ENCODE measurements at places on chromosomes 5 and 9. TPM values are rescaled to one million over a fixed set of nuclear protein-coding genes. Genes with fewer than 3 reads are reported as not detected.

DNA sequence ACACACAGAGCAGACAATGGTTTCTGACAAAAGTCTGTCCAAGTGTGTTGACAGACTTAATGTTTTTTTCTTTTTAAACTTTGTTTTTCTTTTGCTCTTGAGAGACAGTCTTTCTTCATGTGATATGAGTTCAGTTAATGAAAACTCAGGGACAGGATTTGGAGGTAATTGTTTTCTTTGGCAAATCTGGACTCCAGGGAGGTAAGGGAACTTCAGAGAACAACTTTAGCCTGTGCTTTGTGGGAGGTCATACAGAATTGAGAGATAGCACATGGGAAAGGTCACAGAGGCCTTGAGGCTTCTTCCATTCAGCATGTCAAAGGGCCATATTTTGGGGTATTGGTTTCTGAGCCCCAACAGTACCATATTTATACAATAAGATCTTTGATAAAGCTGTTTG lies 9.3 kb downstream of the C9orf153 start:
- no peaks in the 10 kb centered on the region for H3K27me3 ChIP-seq
- H3K4me3 ChIP-seq, result no peak overlapping the region
- DNase-seq, result no peak
- H3K36me3 ChIP-seq, result peaks cover 9% of the 10 kb centered on the region
- H3K27ac ChIP-seq, result no peak overlapping the region

- H3K4me3 ChIP-seq, result no peak overlapping the region
- peaks cover 17% of the 10 kb centered on the region for H3K4me1 ChIP-seq
- H3K36me3 ChIP-seq, result no peaks in the 10 kb centered on the region
Measured at GRCh38 chr9:14529054-14529453, 164.2 kb downstream of the ZDHHC21 start.

GRCh38 chr5:956941-957747 lies 51.5 kb upstream of the NKD2 start:
- peak; percentile 7 for DNase-seq
- H3K27ac ChIP-seq, result no peak overlapping the region
- no peaks in the 10 kb centered on the region for H3K36me3 ChIP-seq
- H3K4me1 ChIP-seq, result peaks cover 6% of the 10 kb centered on the region

DNA sequence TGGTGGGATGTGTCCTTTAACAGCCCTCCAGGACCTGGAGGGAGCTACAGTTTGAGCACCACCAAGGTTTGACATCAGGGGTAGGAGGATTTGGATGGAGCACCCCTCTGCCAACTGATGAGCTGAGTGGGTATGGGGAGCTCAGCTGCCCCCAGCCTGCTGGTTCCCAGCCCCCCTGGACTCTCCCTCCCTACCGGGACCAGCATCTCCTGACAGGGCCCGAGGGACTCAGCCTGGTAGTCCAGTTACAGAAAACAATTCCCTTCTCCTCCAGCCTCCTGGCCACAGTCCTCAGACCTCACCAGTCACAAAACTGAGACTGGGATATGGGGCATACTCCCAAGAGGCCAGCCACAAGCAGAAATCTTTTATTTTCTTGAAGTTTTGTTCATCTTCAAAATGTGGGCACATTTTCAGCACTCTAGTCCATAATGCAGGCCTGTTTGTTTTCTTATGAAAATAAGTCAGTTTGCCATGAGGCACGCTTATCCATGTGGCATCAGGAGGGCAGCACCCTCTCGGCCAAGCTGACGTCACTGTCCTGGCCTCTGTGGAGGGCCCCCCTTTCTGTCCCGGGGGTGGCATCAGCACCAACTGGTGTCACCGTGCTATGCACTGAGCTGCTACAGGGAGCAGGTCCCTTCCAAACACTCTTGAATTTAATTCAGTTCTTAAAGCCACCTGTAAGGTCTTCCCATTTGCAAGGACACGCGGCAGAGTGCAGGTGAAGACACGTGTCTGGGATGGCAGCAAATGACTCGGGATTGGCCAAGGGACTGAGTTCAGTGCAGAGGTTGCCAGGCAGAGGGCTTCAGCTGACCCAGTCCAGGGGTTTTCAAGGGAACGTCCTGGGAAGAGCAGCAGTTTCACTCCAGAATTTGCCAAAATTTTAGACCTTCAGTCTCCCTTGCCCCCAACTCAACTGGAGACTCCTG lies 187.6 kb downstream of the GADD45G start:
- no peaks in the 10 kb centered on the region for H3K36me3 ChIP-seq
- no peak overlapping the region for H3K27ac ChIP-seq
- H3K4me3 ChIP-seq, result no peak overlapping the region
- H3K4me1 ChIP-seq, result peaks cover 9% of the 10 kb centered on the region
- DNase-seq, result no peak

GRCh38 chr5:61177716-61178115 lies 15.4 kb upstream of the SMIM15 start:
- no peaks in the 10 kb centered on the region for H3K27me3 ChIP-seq
- H3K36me3 ChIP-seq, result no peaks in the 10 kb centered on the region
- H3K4me1 ChIP-seq, result no peaks in the 10 kb centered on the region
- H3K27ac ChIP-seq, result no peak overlapping the region
- no peak overlapping the region for H3K4me3 ChIP-seq

DNA sequence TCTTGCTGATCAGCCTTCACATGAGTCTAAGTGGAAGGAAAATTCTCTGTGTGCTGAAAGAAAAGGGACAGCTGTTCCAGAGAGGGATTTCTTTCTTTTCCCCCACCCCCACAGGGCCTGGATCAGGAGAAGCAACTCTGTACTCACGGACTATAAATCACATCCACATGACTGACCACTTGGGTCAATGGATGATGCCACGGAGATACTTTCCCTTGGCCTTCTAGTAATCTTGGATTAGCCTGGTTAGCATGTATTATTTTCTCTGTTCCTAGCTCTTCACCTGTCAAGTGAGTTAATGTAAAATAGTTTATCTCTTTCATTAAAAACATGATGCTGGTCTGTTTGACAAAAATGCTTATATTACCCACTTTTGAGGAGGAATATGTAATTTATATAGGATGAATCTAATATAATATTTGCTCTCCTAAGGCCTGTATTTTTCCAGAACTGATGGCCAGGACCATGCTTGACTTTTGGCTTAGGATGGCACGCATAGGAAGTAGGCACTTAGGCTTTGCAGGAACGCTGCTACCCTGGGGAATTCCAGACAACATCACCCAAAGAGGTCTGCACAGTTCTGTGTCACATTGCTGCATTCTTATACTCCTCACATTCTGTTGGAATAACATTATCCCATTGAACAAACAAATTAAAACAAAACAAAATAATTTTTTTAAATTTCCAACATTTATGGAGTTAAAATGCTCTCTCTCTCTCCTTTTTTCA lies 892.1 kb downstream of the TLE1 start:
- peaks cover 3% of the 10 kb centered on the region for H3K4me1 ChIP-seq
- H3K4me3 ChIP-seq, result no peak overlapping the region
- H3K36me3 ChIP-seq, result no peaks in the 10 kb centered on the region
- H3K27me3 ChIP-seq, result no peaks in the 10 kb centered on the region

DNA sequence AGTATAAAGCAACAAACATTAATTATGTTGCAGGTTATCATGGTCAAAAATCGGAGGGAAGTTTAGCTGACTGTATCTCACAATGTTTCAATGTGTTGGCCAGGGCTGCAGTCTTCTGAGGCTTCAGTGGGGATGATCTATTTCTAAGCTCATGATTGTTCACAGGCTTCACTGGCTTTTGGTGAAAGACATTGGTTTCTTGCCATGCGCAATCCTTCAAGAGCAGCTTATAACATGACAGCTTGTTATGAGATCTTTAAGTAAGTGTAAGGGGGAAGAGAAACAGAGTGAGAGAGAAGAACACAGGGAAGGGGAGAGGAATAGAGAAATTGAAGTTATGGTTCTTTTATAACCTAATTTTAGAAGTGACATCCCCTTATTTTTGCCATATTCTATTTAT lies 385.9 kb upstream of the CHD1 start:
- H3K4me3 ChIP-seq, result no peak overlapping the region
- no peak for DNase-seq
- H3K4me1 ChIP-seq, result peaks cover under 1% of the 10 kb centered on the region

DNA sequence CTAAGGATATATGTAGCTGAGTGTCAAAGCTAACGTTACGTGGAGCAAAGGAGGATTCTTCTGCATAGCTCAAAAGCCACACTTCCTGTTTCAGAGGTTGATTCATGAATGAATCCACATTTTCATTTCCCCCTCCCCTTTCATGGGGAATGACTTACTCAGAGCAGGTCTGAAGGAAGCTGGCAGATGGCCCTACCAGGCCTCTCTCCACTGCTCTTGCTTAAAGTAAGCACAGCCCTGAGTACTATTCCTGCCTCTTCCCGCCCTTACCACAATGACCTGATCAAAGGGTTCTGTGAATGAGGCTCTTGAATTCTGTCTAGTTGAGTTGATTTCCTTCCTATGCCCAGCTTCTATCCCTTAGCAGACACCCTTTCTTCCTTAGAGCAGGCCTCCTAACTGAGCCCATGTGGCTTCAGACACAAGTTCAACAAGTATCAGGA lies 6.3 kb downstream of the IGIP start:
- no peak for DNase-seq
- H3K36me3 ChIP-seq, result no peaks in the 10 kb centered on the region
- no peaks in the 10 kb centered on the region for H3K4me1 ChIP-seq
- no peak overlapping the region for H3K4me3 ChIP-seq
- no peak overlapping the region for H3K27ac ChIP-seq
- H3K27me3 ChIP-seq, result peaks cover 15% of the 10 kb centered on the region

SPACA9 gene
- 3.6 TPM for total RNA-seq

GRCh38 chr5:58761407-58761806 lies 178.5 kb downstream of the RAB3C start:
- H3K36me3 ChIP-seq, result no peaks in the 10 kb centered on the region
- H3K27ac ChIP-seq, result no peak overlapping the region
- H3K27me3 ChIP-seq, result no peaks in the 10 kb centered on the region
- DNase-seq, result no peak
- no peak overlapping the region for H3K4me3 ChIP-seq
- peaks cover 6% of the 10 kb centered on the region for H3K4me1 ChIP-seq

GRCh38 chr5:156498226-156498980 lies 171.4 kb downstream of the SGCD start:
- no peaks in the 10 kb centered on the region for H3K36me3 ChIP-seq
- no peak for DNase-seq
- peaks cover 1% of the 10 kb centered on the region for H3K4me1 ChIP-seq
- no peak overlapping the region for H3K4me3 ChIP-seq

TUT7 gene
- total RNA-seq, result 25.2 TPM

GRCh38 chr9:24766081-24766480 lies 220.4 kb upstream of the IZUMO3 start:
- no peaks in the 10 kb centered on the region for H3K4me1 ChIP-seq
- no peak overlapping the region for H3K4me3 ChIP-seq
- H3K36me3 ChIP-seq, result no peaks in the 10 kb centered on the region
- H3K27me3 ChIP-seq, result no peaks in the 10 kb centered on the region
- no peak for DNase-seq
- no peak overlapping the region for H3K27ac ChIP-seq

GRCh38 chr9:138122201-138122600 lies 244.6 kb downstream of the CACNA1B start:
- no peaks in the 10 kb centered on the region for H3K27me3 ChIP-seq
- H3K4me1 ChIP-seq, result no peaks in the 10 kb centered on the region
- H3K27ac ChIP-seq, result no peak overlapping the region
- H3K4me3 ChIP-seq, result no peak overlapping the region

DNA sequence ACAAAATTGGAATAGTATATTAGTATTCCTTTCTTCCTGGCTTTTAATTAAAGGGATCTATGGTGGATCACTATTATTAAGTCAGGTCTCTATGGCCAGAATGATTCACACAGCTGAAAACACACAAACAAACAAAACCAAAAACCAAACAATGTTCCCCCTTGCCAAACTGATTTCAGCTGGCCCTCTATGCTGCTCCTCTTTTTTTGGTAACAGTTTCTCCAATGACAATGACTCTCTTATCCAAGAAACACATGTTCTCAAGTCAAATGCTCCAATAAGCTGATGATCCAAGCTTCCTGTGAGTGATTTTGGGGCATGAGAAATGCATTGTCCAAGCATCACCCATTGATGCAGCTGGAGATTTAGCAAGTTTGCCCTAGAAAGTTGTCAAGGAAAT lies 193.4 kb upstream of the TUT7 start:
- H3K36me3 ChIP-seq, result no peaks in the 10 kb centered on the region
- no peak overlapping the region for H3K27ac ChIP-seq
- DNase-seq, result no peak
- H3K4me1 ChIP-seq, result no peaks in the 10 kb centered on the region

HSD17B3 gene
- total RNA-seq, result 0.33 TPM

GRCh38 chr9:720239-720881 lies 121.1 kb upstream of the DMRT1 start:
- no peak overlapping the region for H3K4me3 ChIP-seq
- no peaks in the 10 kb centered on the region for H3K27me3 ChIP-seq
- H3K4me1 ChIP-seq, result peaks cover 51% of the 10 kb centered on the region
- no peak for DNase-seq
- H3K27ac ChIP-seq, result peak overlapping the region; percentile 85

- DNase-seq, result no peak
- H3K4me3 ChIP-seq, result no peak overlapping the region
- no peak overlapping the region for H3K27ac ChIP-seq
- no peaks in the 10 kb centered on the region for H3K36me3 ChIP-seq
Measured at GRCh38 chr5:53475320-53475719, 5.1 kb upstream of the FST start.

GRCh38 chr9:114261026-114261425 lies 61.9 kb upstream of the ORM1 start:
- no peak overlapping the region for H3K4me3 ChIP-seq
- no peak overlapping the region for H3K27ac ChIP-seq

DNA sequence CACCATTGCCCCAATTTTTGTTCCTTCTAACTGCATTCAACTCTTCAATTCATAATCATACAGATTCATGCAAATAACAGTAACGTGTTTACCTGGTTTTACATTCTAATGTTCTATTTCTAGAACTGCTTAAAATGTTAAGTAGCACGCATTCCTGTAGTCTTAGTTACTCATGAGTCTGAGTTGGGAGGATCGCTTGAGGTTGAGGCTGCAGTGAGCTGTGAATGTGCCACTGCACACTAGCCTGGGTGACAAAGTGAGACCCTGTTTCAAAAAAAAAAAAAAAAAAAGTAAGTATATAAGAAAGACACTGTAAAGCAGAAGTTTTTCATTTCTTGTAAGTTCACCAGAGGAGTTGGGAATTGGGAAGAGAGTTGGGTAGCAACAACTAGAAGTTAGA lies 105.9 kb downstream of the F2RL2 start:
- no peak for DNase-seq
- H3K36me3 ChIP-seq, result peaks cover 10% of the 10 kb centered on the region
- no peak overlapping the region for H3K27ac ChIP-seq
- H3K4me1 ChIP-seq, result peaks cover 2% of the 10 kb centered on the region

FAM153A gene
- total RNA-seq, result 0.55 TPM

ACO1 gene
- total RNA-seq, result 21.7 TPM

PRRT1B gene
- total RNA-seq, result 7.1 TPM

GRCh38 chr5:40475561-40475960 lies 204.2 kb upstream of the PTGER4 start:
- H3K27ac ChIP-seq, result no peak overlapping the region

DNA sequence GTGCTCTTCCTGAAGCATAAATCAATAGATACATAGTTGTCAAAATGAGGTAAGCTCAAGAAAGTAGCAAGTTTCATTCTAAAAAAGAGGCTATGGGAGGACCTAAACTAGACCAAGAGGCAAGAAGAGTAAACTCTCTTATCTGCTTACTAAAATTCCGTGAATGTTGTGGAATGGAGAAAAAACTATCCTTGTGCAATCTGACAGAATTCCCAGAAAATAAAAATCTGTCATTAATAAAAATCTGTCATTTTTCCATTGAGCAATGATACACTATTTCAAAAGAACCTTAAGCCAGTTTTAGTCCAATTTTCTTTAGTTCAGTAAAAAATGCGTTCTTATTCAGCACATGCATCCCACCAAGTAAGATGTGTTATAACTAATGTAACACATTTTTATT lies 15.9 kb upstream of the FANCC start:
- no peak for DNase-seq
- no peak overlapping the region for H3K27ac ChIP-seq
- no peaks in the 10 kb centered on the region for H3K27me3 ChIP-seq
- no peaks in the 10 kb centered on the region for H3K4me1 ChIP-seq
- H3K4me3 ChIP-seq, result no peak overlapping the region
